Central memory CD8-positive, alpha-beta T cell (primary cell): ENCODE measurements at places on chromosomes 3 and 15.

GRCh38 chr15:90449206-90449735 lies 61.2 kb downstream of the IQGAP1 start:
- DNase-seq = no peak

DNA sequence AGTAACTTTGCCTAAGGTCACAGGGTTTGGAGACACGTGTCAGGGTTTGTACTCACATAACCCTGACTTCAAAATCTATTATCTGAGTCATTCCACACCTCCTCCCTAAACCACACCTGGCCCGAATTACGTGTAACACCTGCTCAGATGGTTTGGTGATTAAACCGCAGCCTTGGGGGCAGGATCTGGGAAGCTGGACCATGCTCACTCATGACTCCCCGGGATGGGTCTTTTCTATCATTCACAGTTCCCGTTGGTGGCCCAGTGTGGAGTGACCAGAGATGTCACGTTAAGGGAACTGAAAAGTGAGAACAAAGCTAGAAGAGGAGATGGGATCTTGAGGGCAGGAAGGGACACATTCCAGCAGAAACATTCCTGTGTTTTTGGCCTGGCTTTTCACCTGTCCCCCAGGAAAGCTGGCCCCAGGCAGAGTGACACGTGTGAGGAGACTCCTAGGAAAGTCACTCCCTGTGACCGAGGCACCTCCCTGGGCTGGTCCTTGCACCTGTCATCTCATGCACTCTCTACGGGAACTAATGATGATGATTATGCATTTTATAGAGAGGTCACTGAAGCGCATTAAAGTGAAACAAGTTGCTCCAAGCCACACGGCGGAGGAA lies 75.4 kb upstream of the POMGNT2 start:
- no peak for DNase-seq

- DNase-seq = peak; percentile 41
These were observed 36.4 kb downstream of the FAM3D start for GRCh38 chr3:58630076-58630709.

GRCh38 chr3:45688194-45688881 lies 858 bp upstream of the SACM1L start:
- no peak for DNase-seq

- DNase-seq = no peak
These were observed 512.0 kb upstream of the ZNF385D start for GRCh38 chr3:22263042-22263441.

- no peak for DNase-seq
These were observed 270.4 kb downstream of the SUCLG2 start for GRCh38 chr3:67384016-67384415.

DNA sequence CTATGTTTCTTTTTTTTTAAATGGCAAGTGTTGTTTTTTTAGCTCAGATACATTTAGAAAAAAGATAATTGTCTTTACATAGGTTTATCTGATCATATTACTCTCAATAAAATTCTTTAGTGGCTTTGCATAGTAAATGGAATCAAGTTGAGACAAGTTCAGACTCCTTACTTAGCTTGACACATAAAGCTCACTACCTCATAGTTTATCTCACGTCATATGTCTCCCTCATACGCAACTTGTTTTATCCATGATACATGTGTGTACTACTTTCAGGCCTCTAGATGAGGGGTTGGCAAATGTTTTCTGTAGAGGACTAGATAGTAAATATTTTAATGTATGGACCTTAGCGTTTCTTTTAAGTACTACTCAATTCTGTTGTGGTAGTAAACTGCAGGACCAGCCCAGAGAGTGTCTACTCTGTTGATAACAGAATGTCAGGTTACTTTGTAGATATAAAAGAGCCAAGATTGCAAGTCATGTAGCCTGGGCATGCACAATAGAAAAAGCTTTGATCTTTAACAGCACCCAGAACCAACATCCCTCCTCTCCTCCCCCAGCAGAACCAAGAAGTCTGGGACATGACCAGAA lies 28.2 kb upstream of the MGA start:
- DNase-seq = no peak

DNA sequence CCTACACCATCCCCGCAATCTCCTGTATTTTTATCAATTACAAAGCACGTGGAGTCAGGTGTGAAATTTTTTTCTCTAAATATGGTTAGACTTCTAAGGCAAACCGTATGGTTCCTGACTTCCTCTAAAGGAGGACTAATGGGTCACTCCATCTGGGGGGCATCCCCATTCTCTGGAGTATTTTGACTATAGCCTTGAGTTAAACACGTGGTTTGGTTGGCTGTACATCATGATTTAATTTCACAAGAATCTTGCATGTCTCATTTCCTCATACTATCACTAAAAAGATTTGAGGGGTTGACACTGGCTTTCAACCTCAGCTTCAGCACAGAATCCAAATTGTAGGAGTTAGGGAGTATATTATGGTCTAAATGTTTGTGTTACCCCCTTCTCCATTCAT lies 25.3 kb upstream of the ZNF770 start:
- no peak for DNase-seq
